ENCODE measurements at places on chromosomes 12 and 14.

DNA sequence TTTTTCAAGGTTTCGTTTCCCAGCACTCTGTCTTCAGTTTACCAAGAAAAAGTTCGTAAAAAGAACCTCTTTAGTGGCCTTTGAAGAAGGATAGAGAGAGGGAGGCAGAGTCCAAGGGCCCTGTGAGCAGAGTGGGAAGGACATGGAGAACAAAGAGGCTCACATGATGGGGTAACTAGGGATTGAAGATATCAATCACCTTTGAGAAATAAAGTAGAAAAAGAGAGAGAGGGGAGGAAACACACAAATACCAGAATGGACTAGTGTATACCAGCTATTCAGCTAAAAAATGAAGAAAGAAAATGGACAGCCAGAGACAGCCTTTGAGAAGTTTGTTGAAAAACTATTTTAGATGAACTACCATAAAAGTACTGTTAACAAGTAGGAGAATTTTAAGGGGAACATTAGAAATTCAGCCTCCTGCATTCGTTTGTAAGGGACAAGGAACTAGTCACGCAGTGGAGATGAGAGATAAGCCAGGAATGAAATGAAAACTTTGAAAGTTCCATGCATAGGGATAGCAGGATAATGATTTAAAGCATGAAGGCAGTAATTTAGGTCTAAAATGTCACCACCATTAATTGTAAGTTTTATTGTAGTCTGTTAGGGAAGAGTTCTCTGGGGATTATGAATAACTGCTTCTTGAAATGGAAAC lies 82.1 kb downstream of the SPTSSA start:
- DNase-seq: no peak

DNA sequence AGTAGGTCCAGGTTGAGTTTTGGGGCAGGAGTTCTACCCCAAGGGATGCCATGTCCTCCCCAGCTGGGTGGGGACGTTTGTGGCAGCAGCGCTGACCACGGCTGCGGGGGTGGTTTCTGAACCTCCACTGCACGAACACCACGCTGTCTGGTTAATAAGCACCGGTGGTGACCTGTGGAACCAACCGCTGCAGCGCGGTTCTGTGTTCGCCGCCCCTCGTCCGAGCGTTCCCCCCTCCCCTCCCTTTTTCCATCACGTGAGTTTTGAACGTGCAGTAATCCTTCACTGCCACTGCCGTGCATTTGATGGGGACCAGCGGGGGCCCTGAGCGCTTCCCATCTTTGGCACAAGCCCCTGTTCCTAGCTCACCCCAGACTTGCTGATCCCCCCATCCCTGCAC lies 6.4 kb upstream of the ADSS1 start:
- no peak for DNase-seq

DNA sequence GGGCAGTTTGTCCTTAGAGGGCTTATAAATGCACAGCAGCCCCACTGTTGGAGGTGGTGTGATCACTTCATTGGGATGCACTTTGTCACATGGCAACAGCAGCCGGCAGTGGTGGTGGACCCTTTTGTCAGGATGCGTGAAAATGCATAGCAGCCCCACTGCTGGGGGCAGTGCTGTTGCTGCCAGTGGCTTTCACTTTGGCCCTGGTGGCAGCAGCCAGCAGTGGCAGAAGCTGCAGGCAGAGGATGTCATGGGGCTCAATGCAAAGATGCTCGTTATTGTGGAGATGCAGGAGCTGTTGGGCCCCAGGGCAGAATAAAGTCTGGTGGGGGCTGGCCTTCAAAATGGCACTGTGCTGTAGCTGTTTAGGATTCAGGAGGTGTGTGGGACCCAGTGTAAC lies 173.0 kb upstream of the DAAM1 start:
- no peak for DNase-seq

GRCh38 chr12:56081393-56082347 lies 1.7 kb downstream of the ERBB3 start:
- DNase-seq: no peak

DNA sequence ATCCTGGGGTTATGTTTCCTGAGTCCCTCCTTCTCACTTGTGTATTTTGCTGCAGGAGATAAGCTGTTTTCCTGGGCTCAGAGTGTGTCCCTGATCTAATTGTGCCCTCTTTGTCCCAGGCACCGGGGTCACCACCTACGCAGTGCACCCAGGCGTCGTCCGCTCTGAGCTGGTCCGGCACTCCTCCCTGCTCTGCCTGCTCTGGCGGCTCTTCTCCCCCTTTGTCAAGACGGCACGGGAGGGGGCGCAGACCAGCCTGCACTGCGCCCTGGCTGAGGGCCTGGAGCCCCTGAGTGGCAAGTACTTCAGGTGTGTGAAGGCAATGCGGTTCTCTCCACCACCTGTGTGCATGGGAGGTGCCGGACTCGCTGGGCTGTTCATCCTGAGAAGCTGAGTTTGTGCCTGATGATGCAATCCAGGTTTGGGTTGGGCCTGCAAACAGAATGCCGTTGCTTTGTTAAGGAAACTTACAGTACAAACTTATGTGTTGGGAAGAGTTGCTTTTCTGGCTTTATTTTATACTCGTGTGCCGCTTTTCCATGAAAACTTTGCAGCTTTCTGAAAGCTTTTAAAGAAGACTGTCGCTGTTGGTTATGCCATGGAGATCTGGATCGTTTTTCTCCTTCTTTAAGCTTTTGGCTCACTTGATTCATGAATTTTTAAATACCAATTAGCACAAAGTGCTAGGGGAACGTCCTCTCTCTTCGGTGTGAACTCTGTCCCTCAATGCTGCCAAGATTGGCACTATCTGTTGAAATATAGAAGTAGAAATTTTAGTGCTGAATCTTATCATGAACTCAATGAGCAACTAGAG lies 27.6 kb downstream of the RDH12 start:
- no peak for DNase-seq

- DNase-seq: no peak
Observed at GRCh38 chr12:100778967-100779590, 15.5 kb upstream of the ANO4 start.

GRCh38 chr12:104347374-104348075 lies 44.0 kb downstream of the EID3 start:
- no peak for DNase-seq

DNA sequence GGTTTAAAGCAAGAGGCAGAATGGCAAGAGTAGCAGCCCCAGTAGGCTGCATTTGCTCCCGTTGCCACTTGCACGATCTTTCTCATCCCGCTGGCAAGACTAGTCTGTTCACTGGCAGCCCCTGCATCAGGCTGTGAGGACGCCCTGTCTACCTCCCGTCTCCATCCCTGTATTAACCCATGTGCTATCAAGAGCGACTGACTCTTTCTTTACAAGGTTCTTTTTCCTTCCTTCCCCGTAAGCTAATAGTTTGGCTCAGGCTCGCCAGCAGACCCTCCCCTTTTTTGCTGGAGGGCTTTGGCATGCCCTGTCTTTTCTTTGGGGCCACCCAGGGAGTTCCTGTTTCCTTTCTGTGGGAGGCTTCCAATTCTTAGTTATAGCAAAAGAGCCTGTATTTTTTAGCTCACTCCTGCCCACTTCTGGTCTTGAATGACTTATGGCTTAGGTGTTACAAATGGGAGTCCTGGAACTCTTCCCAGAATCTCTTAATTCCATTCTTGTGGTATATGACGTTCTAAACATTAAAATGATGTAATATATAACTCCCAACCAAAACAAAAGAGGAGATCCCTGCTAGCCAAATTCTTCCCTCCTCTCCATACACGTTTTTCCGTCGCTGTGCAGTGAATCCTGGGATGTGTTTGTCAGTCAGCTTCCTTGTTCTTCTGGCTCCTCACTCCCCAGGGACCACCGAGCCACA lies 149.0 kb downstream of the PRKCH start:
- DNase-seq: peak; percentile 14

- DNase-seq: no peak
Observed at GRCh38 chr12:29614694-29615325, 117.3 kb upstream of the OVCH1 start.

DNA sequence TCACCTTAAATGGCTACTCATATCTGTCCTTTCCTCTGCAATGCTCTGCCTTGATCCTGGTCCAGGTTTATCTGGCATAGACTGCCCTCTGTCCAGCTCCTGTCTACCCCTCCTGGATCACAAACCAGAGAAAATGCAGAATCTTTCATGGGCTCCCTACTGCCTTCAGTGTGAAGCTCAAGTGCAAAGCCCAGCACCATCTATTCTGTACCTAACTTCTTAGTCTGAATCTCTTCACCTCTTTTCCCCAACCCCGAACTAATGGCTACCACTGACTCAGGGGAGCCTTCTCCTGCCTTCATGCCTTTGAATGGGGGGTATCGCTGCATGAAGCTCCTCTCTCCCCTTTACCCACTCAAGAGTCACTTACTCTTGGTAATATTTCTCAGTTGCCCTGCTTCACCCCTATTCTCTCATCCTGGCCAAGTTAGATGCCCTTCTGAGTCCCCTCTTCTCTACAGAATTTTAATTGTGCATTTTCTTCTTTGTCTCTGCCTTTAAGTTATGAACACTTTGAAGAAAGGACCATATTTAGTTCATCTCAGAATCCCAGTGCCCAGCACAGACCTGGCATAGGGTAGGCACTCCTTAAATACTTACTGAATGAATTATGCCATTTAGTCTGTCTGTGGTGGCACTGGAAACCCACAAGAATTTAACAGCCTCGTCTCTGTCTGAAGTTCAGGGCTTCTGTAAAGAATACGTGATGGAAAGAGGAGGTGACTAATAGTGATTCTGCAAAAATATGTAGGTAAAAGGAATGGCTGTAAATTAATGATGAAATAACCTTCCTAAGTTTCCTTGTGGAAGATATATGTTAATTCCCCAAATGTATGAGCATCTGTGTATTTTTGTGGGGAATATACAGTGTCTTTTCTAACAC lies 191.3 kb upstream of the AMIGO2 start:
- DNase-seq: no peak

- no peak for DNase-seq
Observed at GRCh38 chr14:80323038-80323665, 111.8 kb upstream of the DIO2 start.

- no peak for DNase-seq
Observed at GRCh38 chr12:59890896-59891579, 295.2 kb downstream of the SLC16A7 start.

DNA sequence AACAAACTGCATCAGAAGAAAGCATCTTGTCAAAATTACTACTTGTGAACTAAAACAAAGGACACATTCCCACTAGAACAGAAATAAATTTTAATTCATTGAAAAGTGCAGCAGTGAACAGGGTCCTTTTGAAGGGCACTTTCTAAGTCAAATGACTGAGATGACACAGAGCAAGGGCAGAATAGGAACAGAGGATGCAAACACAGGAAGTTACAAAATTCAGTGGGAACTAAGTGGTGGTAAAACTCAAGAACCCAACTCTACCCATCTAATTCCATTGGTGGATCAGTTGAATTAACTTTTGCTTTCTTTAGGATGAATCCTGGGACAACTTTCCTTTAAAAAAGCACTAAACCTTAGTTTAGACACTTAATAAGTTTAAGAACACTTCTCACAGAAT lies 45.8 kb downstream of the GNS start:
- no peak for DNase-seq

DNA sequence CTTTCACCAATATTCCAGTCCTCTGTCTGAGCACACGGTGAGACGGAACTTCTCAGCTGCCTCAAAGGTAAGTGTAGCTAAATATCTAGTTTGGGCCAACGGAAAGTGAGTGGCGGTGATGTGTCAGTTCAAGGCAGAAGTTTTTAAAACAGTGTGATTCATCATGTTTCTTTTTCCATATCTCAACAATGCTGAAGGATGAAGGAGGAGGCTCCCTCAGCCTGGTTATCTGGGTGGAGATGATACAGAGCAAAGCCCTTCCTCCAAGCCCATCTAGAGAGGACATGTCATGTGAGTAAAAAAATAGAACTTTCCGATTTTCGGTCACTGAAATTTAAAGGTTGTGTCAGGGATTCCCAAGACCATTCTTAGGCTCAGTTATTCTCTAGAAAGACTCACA lies 13.1 kb upstream of the ANP32D start:
- no peak for DNase-seq

- DNase-seq: no peak
Observed at GRCh38 chr12:100661300-100661951, 87.9 kb downstream of the GAS2L3 start.

DNA sequence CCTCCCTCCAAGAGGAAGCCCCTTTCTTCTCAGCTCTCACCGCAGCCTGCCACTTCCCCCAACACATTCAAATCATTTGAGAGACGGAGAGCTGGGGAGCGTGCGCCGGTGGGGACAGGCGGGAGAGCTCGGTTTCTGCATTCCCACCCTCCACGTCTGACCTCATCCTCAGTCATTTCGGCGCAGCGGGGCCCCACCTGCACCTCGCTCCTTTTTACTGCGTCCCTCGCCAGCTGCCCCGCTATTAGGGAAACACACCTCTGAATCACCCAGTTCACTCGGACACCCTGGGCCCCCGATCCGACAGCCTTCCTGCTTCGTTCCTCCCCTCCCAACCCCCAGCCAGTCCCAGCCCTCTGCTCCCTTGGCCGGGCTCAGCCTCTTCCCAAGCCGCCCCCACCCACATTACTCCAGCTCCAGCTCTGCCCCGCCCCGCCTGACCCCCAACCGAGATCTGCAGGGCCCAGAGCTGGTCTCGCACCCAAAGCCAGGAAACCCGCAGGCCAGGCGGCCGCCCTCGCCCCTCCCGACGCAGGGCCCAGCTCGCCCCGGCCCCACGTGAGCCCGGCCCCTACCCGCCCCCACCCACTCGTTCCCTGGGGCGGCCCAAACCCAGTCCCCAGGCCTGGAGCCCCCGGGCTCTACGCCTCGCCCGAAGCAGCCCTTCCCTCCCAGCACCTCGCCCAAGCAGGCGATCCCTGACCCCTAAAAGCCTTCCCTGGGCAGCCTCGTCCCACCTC lies 783 bp downstream of the CORO1C start:
- peak; percentile 91 for DNase-seq

- no peak for DNase-seq
Observed at GRCh38 chr12:91717804-91718203, 427.8 kb downstream of the BTG1 start.

DNA sequence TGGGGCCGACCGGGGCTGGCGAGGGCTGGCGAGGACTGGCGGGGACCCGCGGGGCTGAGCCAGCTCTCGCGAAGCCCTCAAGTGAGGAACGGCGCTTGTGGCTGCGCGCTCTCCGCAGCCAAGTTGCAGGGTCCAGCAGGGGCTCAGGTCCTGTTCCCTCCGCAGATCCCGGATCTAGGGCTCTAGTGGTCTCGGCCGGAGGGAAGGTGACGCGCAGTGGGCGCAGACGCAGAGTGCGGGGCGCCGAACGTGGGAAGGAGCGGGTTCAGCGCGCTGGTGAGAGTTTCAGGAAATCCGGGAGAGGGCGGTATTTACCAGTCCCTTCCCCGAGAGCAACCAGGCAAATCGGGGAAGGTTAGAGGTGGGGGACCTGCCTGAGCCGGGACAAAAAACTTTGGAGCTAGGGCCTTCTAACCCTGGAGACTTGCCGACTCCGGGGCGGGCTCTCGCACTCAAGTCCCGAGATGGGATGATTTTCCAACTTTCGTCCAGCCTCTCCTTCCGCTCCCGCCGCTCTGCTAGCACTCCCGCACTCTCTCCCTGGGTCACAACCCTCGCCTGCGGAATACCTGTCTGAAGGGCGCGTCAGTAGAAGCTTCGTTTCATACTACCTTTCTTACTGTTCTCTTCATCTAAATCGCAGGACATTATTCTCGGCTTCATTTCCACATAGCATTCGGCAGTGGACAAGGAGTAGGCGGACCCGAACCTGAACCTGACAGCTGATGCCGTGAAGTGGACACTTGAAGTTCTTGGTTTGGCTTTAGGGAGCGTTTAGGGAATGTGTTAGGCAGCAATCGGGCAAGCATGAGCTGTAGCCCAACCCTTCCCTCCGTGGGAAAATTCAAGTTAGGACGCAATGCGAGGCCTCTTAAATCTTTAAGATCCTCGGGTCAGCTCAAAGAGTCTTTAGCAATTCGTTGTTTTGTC lies 13.6 kb upstream of the PAX9 start:
- DNase-seq: peak; percentile 78
